Right atrium auricular region (tissue), 2 donors: ENCODE measurements at places on chromosomes 12 and 14. TPM values are rescaled to one million over a fixed set of nuclear protein-coding genes. Genes with fewer than 3 reads are reported as not detected.

The CDCA4 gene
- total RNA-seq, result 3.3 TPM

GRCh38 chr12:111369496-111370220, 763 bp upstream of the PHETA1 start:
- H3K27ac ChIP-seq, result peak overlapping the region; percentile 68
- no peaks in the 10 kb centered on the region for H3K36me3 ChIP-seq
- no peaks in the 10 kb centered on the region for H3K27me3 ChIP-seq
- H3K4me1 ChIP-seq, result no peaks in the 10 kb centered on the region

DNA sequence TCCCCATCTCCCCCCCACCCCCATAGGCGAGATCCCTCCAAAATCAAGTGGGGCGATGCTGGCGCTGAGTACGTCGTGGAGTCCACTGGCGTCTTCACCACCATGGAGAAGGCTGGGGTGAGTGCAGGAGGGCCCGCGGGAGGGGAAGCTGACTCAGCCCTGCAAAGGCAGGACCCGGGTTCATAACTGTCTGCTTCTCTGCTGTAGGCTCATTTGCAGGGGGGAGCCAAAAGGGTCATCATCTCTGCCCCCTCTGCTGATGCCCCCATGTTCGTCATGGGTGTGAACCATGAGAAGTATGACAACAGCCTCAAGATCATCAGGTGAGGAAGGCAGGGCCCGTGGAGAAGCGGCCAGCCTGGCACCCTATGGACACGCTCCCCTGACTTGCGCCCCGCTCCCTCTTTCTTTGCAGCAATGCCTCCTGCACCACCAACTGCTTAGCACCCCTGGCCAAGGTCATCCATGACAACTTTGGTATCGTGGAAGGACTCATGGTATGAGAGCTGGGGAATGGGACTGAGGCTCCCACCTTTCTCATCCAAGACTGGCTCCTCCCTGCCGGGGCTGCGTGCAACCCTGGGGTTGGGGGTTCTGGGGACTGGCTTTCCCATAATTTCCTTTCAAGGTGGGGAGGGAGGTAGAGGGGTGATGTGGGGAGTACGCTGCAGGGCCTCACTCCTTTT, 2.7 kb downstream of the GAPDH start:
- H3K4me3 ChIP-seq, result no peak overlapping the region
- H3K4me1 ChIP-seq, result no peaks in the 10 kb centered on the region
- peaks cover 34% of the 10 kb centered on the region for H3K36me3 ChIP-seq
- H3K27ac ChIP-seq, result peak overlapping the region; percentile 99
- no peak for DNase-seq

GRCh38 chr14:22888662-22889061, 5.6 kb downstream of the REM2 start:
- H3K36me3 ChIP-seq, result no peaks in the 10 kb centered on the region
- H3K27me3 ChIP-seq, result no peaks in the 10 kb centered on the region
- DNase-seq, result no peak
- peaks cover 16% of the 10 kb centered on the region for H3K4me1 ChIP-seq
- no peak overlapping the region for H3K4me3 ChIP-seq

DNA sequence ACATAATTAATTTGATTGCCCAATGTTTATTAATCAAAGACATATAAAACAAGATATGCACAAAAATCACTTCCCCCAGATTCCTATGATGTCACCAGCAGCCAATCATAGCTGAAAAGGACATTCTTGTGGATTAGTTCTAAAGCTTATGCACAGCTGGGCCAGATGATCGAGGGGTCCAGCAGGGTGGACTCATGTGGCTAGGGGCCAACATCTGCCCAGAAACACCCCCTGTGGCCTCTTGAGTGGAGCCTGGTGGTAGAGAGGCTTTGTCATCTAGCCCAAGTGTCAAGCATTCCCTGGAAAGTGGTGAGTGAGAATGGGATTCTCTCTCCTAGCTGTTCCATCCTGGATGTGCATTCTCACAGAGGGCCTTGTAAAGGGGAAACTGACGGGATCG, 590.0 kb downstream of the BCL11B start:
- H3K36me3 ChIP-seq, result no peaks in the 10 kb centered on the region
- H3K27ac ChIP-seq, result no peak overlapping the region
- no peaks in the 10 kb centered on the region for H3K4me1 ChIP-seq
- H3K27me3 ChIP-seq, result no peaks in the 10 kb centered on the region

DNA sequence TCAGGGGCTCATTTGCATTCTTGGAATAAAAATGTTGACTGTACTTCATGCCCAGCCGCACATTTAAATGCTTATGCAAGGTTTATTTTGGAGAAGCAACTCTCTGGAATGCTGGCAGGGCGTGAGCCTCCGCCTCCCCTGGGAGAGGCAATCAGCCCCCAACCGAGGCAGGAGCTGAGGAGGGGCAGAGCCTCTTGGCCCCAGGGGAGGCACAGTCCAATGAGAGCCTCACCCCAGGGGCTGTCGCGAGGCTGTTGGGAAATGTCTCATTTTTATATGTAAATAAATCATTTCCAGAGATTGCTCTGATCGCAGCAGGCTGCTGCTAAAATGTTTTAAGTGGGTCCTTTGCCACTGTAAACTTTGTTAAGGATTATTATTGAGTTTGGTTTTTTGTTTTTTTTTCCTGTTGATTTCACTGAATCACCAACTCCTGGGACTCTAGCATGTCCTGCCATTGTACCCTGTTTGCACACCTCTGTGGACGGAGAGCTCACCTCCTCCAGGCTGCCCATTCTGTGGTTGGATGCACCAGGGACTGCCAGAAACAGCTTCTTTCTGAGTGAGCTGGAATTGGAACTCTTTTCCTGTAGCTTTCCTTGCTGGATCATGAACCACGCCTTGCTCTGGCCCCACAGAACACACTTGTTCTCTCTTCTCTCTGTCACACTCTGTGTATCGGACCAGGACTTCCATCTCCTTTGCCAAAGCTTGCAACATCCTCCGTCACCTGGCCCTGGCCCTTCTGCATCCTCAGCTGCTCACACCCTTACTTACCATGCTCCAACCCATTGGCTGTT, 46.9 kb upstream of the FAM181A start:
- H3K4me1 ChIP-seq, result peaks cover 12% of the 10 kb centered on the region
- no peak for DNase-seq
- H3K36me3 ChIP-seq, result no peaks in the 10 kb centered on the region
- H3K4me3 ChIP-seq, result no peak overlapping the region

DNA sequence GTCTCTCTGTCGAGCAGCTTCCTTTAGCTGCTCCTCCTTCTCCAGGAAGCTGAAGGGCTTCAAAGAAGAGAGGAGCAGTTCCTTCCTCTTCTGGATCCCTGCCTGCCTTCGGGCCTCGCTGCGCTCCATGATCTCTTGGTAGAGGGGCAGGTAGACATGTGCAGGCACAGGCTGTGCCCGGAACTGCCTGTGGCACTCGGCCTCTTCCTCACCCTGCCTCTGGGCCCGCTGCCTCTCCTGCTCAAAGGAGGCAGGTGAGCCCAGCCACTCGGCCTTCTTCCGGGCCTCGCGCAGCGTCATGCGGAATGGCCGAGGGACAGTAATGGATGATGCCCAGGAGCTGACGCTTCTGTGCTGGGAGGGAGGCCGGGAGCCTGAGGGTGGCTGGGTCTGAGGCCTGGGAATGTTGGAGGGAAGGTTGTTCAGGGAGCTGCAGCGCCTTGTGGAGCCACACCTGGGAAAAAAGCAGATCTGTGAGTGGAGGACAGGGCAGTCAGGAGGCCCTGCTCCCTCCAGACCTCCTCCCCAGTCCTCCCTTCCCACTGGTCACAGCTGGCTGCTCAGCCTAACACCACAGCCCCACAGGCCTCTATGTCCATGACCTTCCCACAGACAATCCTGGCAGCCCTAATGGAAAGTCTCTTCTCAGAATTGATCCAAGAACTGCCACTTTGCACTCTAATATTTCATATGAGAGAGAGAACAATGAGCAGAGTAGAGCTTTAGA, 5.3 kb downstream of the FAM161B start:
- H3K4me3 ChIP-seq, result no peak overlapping the region
- peaks cover 41% of the 10 kb centered on the region for H3K36me3 ChIP-seq
- DNase-seq, result no peak
- peaks cover 9% of the 10 kb centered on the region for H3K4me1 ChIP-seq
- H3K27ac ChIP-seq, result no peak overlapping the region

GRCh38 chr14:84885061-84885460, 644.9 kb upstream of the FLRT2 start:
- H3K36me3 ChIP-seq, result no peaks in the 10 kb centered on the region
- no peak overlapping the region for H3K4me3 ChIP-seq
- DNase-seq, result no peak
